Central memory CD8-positive, alpha-beta T cell (primary cell): ENCODE measurements at places on chromosomes 6 and 20.

DNA sequence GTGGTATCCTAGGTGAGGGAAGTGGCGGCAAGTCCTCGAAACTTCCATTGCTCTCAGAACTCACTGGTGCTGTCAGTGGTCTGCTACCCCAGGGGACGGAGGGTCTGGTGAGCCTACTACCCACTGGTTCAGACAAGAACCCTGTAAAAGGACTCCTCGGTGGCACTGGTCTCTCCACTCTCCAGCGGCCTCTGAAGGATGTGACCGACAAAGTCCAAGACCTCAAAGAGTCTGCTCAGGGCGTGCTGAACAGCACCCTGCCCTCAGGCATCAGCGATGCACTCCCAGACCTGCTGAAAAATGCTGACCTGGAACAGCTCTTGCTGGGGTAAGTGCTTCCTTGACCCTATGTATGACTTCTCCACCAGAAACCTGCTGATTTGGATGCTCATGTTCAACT lies 51.8 kb downstream of the CDK5RAP1 start:
- DNase-seq = no peak

DNA sequence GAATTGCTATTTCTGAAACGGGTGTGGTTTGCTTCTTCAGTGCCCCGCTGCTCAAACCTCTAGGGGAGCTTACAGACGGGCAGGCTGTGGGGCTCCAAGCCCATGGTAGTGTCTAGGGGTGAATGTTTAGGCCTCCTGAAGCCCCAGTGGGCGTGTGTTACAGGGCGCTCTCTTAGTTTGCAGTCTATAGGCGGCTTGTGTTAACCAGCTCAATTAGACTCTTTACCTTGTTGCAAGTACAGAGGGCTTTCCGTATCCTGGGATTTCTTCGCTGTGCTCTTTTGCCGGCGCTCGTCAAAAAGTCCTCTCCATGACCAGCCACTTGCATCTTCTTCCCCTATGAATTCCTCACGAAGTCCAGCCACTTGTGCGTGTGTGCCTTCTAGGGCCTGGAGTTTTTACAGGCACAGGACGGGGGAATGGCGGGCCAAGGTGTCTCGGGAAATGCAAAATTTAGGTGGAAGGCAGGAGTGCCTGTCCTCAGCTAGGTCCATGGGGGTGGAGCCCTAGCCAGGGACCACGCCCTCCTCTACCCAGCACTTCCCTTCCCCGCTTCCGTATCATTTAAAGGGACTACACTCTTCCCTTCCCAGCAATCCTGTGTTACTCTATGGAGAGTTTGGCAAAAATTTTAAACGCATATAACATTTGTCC lies 94.5 kb downstream of the HTR1B start:
- no peak for DNase-seq

- no peak for DNase-seq
These were observed 6.0 kb downstream of the PCK1 start for GRCh38 chr20:57566803-57567459.

DNA sequence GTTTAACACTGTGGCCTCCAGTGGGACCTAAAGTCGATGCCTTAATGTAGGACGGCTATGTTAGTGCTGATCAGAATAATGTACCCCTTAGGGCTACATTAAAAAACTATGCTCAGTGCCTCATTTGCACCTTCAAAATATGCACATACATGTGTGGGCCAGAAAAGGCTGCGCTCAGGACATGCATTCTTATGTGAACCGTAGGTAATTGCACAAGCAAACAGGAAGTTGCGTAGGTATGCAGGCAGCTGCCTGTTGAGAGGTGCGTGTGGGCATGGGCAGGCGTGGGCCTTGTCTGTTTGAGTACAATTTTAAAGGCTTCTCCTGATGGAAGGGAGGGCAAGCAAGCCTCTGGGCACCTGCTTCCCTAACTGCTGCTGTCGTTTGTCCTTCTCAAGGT lies 116.2 kb upstream of the JAG1 start:
- DNase-seq = no peak

DNA sequence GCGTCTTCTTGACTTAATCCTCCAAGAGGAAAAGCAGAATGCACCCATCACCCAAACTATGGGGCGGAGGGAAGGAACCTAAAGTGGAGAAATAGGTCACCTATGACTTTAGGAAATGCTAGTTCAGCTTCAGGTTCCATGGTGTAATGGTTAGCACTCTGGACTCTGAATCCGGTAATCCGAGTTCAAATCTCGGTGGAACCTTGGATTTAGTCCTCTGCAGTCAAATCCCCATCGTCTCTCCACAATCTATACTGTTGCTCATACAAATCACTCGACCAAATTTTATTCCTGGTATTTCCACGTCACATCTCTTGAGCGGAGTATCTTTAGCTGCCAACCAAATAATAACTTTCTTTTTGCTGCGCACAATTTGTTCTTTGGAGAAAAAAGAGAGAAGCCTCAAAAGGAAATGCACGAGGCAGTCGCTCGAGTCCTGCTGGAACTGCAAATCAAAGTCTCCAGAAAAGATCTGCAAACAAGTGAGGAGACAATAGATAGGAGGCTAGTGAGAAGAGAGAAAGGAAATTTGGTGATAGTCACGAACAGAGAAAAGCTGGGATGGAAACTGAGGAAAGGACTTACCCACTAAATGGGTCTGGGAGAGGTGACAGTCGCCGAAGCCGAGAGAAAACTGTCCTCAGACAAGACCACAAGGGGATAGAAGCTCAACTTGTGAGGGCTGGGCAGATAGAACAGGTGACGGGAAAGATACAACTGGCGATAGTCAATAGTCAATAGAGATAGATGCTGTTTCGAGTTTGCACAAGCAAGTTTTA lies 16.6 kb downstream of the POM121L2 start:
- DNase-seq = no peak

DNA sequence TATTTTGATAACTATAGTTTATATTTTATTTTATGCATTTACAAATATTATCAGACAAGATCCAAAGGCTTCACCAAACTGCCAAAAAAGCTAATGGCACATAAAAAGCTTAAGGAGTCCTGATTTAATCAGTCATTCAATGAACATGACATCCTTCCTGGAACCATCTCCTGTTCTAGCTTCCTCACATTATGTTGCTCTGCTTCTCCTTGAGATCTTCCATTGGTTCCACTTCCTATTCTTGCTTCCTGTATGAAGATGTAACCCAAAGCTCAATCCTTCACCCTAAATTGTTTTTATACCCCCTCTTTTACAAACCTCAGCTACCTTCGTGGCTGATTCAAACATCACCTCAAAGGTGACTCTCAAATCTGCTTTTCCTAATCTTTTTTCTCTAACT lies 4.5 kb upstream of the BRD2 start:
- no peak for DNase-seq

DNA sequence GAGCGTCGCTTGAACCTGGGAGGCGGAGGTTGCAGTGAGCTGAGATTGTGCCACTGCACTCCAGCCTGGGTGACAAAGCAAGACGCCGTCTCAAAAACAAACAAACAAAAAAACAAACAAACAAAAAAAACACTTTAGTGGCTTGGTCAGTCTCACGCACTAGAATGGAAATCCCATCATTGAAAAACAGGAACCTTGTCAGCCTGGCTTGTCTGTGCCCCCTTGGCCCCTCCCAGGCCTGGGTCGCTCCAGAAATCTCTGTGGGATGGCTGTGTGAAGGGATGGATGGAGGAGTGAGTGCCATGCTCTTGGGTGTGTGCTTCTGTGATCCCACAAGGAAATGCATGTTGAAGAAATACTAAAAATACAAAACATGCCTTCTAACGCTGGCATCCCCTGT lies 20.9 kb upstream of the NAA20 start:
- no peak for DNase-seq

DNA sequence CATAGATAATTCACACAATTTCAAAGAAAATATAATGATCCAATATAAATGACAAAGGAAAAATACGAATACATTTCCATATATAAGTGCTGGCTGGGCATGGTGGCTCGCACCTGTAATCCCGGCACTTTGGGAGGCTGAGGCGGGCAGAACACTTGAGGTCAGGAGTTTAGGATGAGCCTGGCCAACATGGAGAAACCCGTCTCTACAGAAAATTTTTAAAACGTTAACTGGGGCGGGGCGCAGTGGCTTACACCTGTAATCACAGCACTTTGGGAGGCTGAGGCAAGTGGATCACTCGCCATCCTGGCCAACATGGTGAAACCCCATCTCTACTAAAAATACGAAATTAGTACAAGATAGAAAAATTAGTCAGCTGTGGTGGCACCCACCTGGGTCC lies 14.9 kb upstream of the MAPK13 start:
- DNase-seq = no peak
